ENCODE measurements at places on chromosomes 2 and 18. TPM values are rescaled to one million over a fixed set of nuclear protein-coding genes. Genes with fewer than 3 reads are reported as not detected.

The PDCD1 gene
- not detected for total RNA-seq

The PARD6G gene
- total RNA-seq, result 6.7 TPM

The DSG1 gene
- 0.02 TPM for total RNA-seq

The RPIA gene
- 7.9 TPM for total RNA-seq

The PROC gene
- 1.3 TPM for total RNA-seq

The ASB18 gene
- total RNA-seq, result not detected

The POTEI gene
- 0.31 TPM for total RNA-seq

The MFSD2B gene
- total RNA-seq, result 0.72 TPM

The ACTG2 gene
- not detected for total RNA-seq

The ITGAV gene
- total RNA-seq, result 43.5 TPM

The GCG gene
- total RNA-seq, result not detected

The STAT4 gene
- 4.3 TPM for total RNA-seq

The BOK gene
- total RNA-seq, result 1.2 TPM

The TUBA4B gene
- total RNA-seq, result not detected

The CTDP1 gene
- total RNA-seq, result 14.7 TPM

The REL gene
- 3.0 TPM for total RNA-seq

The RFTN2 gene
- 1.5 TPM for total RNA-seq

The RGPD3 gene
- total RNA-seq, result not detected

The ASPRV1 gene
- total RNA-seq, result not detected

The DSC2 gene
- 0.48 TPM for total RNA-seq

The POU3F3 gene
- total RNA-seq, result 2.6 TPM

The TMSB10 gene
- 4,471 TPM for total RNA-seq

The CD8B2 gene
- total RNA-seq, result not detected

The TSPYL6 gene
- total RNA-seq, result not detected

The SLC8A1 gene
- not detected for total RNA-seq

The ZNF516 gene
- total RNA-seq, result 7.4 TPM

The NR4A2 gene
- total RNA-seq, result 0.70 TPM

The TCF23 gene
- total RNA-seq, result not detected

The IL36G gene
- not detected for total RNA-seq

The LBX2 gene
- 0.97 TPM for total RNA-seq

The NFE2L2 gene
- 116 TPM for total RNA-seq

The CFC1 gene
- total RNA-seq, result not detected

The NEU2 gene
- not detected for total RNA-seq

The TRPM8 gene
- 7.6 TPM for total RNA-seq

The REG3A gene
- total RNA-seq, result not detected

The MTLN gene
- total RNA-seq, result 80.2 TPM

The RNF149 gene
- 9.0 TPM for total RNA-seq

The LRRTM4 gene
- 1.1 TPM for total RNA-seq

The MEP1B gene
- total RNA-seq, result not detected

The NFATC1 gene
- total RNA-seq, result 4.3 TPM

The WDPCP gene
- total RNA-seq, result 3.7 TPM

The RAD51AP2 gene
- total RNA-seq, result 0.02 TPM

The SCYGR8 gene
- total RNA-seq, result not detected

The CNDP1 gene
- not detected for total RNA-seq

The SERPINB2 gene
- total RNA-seq, result 0.39 TPM

The VWA3B gene
- total RNA-seq, result not detected

The MRPL33 gene
- total RNA-seq, result 99.6 TPM

The GKN2 gene
- not detected for total RNA-seq

The SAG gene
- total RNA-seq, result not detected

The EGR4 gene
- not detected for total RNA-seq

The SRD5A2 gene
- total RNA-seq, result not detected

The TTC31 gene
- total RNA-seq, result 9.2 TPM
